ENCODE measurements at places on chromosomes 5 and 9. TPM values are rescaled to one million over a fixed set of nuclear protein-coding genes. Genes with fewer than 3 reads are reported as not detected.

EDIL3 gene
- total RNA-seq = 48.1 TPM

OR13F1 gene
- not detected for total RNA-seq

CYLC2 gene
- not detected for total RNA-seq

- no peak for DNase-seq
These were observed 153.4 kb upstream of the MPDZ start for GRCh38 chr9:13432904-13433303.

GRCh38 chr9:94606646-94607422 lies 13.2 kb upstream of the FBP2 start:
- DNase-seq = no peak

DNA sequence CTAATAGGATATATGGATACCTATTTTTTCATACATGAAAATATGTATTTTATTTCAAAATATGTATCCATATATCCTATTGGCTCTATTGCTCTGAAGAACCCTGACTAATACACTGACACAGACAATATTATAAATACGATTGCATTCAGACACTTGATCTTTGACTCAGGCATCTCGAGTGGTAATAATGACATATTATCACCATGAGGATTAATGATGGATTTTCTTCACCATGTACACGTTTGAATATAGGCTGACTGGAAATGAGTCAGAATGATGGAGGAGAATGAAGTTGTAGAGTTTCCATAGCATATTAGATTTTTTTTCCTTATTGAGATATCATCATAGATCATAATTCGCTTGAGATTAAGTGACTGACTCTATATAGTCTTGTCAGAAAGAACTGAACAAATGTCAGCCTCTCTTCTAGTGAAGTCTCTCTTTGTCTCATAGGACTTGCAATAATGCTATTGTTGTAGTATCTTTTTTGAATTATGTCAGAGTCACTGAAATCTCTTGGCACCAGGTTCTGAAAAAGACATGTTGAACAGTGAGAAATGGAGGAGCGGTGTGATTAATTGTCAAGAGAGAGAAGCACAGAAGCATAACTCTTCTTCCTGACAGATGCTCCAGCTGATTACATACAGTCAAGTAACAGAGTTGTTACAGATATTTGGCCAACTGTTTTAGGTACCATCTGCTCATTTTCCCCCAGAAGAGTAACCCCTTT lies 41.4 kb upstream of the SLCO6A1 start:
- DNase-seq = no peak

- DNase-seq = no peak
These were observed 9.6 kb upstream of the VLDLR start for GRCh38 chr9:2611961-2612360.

ZDHHC11B gene
- total RNA-seq = 0.74 TPM

- DNase-seq = no peak
These were observed 237.1 kb downstream of the RFX3 start for GRCh38 chr9:3288686-3289085.

DNA sequence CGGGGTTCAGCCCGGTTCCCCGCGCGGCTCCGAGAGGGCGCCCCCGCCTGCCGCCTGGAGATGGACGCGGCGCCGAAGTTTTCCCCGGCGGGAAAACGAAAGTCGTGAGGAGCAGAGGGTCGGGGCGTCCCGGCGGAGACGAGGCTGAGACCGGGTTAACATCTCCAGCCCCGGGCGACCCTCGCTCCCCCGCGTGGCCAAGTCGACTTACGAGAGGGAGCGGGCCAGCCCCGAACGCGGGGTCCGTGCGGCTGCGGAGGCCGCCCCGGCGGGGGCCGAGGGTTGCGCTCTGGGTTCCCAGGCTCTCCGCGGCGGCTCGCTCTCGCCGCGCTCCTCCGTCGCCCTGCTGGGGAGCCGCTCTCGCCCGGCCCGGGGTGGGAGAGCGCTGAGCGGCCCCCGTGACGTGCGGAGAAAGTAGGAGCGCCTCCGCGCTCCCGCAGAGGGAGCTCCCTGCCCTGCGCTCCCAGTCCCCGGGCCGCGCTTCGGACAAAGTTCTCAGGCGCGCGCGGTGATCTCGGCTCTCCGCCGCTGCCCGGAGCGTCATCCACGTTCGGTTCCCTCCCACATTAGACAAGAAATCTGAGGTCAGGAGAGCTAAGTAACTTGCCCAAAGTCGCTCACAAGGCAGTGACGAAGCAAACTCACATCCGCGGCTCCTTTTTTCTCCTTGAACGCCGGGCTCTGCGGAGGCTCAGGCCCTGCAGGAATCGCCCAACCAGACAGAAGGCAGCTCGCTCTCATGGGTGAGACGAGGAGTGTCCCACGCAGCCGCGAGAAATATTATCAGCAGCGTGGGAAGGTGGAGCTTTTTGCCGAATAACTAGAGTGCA lies 1.2 kb upstream of the GCNT4 start:
- peak; percentile 65 for DNase-seq

NPR2 gene
- 21.4 TPM for total RNA-seq

GZMA gene
- not detected for total RNA-seq

NADK2 gene
- total RNA-seq = 109 TPM

DNA sequence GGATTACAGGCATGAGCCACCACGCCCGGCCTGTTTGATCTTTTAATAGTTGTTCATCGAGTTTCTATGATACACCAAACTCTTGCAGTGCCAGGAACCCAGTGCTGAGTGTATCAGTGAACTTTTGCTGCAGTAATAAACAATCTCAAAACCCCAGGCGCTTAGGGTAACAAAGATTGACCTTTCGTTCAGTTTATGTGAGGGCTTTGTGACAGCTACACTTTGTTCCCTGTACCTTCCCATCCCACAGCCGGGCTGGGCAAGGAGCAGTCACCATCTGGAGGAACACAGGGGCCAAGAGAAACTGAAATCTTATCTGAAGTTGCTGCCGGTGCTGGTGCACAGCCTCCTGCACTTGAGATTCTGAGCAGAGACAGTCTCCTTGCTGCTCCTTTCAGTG lies 17.2 kb upstream of the WNK2 start:
- no peak for DNase-seq
